ENCODE measurements at places on chromosomes 1 and 21. TPM values are rescaled to one million over a fixed set of nuclear protein-coding genes. Genes with fewer than 3 reads are reported as not detected.

SFN gene
- 0.51 TPM for total RNA-seq

CFAP141 gene
- not detected for total RNA-seq

GRCh38 chr21:33403786-33404585, 773 bp downstream of the IFNGR2 start:
- DNase-seq, result peak; percentile 78

DNA sequence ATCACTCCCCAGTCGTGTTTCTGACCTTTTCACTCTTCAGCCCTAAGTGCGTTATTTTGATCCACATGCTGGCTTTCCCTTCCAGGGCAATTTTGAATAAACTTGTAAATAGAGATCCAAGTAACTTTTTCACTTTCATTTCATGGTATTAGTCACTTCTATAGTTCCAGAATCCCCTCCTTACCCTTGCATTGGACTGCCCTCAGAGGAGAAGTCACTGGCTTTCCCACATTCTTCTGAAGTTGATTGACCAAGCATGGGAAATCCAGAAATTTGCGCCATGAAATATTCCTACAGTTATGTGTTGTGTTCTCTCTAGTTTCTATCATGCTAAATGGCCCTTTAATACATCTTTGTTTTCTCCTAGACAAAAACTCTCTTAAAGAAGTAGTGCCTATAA, 177.3 kb upstream of the GORAB start:
- DNase-seq, result no peak

GRCh38 chr1:101307985-101308689, 71.3 kb downstream of the S1PR1 start:
- DNase-seq, result no peak

DNA sequence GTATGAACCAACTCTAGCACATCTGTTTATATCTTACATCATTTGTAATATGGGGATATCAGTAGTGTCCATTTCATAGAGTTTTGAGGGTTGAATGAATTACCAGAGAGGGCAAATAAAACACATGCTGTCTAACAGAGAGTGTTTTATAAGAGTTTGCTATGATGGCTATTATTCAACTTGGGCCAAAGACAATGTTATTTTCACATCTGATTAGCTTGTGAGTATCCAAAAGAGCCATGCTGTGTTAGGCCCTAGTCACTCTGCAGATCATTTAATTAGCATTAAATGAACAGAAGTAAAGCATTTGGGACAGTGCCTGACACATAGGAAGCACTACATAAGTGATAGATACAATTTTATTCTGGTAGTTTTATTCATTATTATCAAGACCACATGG, 4.2 kb upstream of the RNF11 start:
- no peak for DNase-seq

DNA sequence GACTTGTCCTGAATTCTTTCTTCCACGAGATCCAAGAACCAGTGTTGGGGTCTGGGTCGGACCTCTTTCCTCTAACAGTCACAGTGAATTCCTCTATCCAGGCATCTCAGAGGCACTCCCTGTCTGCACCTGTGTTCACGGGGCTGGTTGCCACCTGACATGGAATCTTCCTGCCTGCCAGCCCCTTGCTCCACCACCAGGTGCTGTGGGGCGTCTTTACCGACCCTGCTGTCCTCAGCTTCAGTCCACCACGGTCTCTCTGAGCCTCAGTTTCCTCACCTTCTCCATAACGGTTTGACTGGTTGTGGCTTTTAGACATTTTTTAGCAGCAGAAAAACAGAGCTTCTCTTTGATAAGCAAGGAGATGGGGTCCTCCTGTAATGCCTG, 62.7 kb downstream of the SDC3 start:
- DNase-seq, result no peak

CRYBG2 gene
- total RNA-seq, result not detected

- no peak for DNase-seq
These were observed 6.8 kb downstream of the TFF2 start for GRCh38 chr21:42343963-42344510.

- no peak for DNase-seq
These were observed 27.4 kb downstream of the IL23R start for GRCh38 chr1:67193704-67194103.

DNA sequence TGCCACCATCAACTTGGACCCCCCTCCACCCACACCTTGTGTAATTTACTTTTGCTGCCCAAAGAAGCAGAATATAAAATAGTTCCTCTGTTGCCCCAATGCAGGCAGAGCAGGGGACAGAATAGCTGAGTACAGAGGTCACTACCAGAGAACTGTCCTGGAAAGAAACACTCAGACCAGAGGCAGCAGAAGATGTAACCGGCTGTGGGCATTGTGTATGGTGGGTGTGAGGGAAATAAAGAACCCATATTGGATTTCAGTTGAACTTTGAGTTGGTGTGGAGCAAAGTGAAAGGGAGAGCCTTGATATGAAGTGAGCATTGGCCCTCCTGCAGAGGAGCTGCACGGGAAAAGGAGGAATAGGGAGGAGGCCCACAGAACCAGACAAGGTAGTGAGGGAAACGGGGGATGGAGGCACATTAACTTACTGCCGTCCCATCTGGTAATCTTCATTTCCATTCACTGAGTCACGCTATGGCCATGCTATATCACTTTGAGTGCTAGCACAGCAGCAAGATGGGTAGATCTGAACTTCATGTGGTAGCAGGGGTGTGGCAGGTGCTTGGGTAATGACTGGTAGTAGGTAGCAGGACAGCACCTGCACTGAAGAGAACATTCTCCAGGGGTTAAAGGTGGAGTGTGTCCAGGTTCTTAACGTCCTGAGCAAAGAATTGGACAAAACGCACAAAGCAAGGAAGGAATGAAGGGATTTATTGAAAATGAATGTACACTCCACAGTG, 56.3 kb upstream of the FBXO28 start:
- no peak for DNase-seq

DNA sequence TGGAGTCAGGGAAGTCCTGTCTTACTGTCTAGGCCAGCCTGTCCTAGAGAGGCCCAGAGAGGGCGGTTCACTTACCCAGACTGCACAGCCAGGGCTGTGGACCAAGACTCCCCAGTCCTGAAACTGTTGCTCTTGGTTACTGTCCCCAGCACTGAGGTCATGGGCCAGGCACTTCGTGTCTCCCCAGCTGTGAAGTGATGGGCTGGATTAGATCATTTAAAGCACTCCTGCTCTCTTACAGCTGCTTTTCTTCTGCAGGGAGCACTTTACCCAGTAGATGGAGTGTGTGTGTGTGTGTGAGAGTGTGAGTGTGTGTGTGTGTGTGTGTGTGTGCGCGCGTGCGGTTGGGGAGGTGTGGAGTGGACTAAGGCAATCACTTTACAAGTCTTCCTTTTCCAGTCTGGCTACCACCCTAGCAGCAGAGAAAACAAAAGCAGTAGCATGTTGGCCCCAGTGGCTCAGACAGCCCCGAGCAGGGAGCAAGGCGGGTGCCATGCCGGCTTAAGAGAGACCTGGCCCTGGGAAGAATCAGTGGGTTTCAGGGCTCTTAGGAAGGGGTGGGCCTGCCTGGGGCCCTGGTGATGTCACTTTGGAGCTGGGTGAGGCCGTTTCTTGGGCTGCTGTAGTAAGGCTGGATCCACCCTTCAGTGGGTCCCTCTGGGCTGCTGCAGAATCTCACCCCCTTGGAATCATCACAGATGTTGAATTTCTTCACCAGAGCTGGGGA, 2.4 kb downstream of the SPSB1 start:
- no peak for DNase-seq

DNA sequence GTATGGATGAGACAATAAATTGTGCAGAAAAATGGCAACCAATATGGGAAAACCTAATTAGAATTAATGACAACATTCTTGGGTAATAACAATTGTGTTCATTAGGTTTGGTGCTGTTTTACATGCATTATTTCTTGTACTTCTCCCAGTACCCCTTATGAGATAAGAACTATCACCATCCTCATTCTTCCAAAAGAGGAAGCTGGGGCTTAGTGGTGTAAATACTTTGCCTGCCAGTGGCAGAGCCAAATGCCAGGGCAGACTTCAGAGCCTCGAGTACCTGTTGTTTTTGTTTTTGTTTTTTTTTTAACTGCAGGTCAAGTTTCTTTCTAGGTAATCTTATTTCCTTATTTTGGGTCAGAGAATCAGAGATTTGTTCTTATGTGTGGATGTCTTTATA, 206.4 kb downstream of the RHOU start:
- DNase-seq, result no peak

DNA sequence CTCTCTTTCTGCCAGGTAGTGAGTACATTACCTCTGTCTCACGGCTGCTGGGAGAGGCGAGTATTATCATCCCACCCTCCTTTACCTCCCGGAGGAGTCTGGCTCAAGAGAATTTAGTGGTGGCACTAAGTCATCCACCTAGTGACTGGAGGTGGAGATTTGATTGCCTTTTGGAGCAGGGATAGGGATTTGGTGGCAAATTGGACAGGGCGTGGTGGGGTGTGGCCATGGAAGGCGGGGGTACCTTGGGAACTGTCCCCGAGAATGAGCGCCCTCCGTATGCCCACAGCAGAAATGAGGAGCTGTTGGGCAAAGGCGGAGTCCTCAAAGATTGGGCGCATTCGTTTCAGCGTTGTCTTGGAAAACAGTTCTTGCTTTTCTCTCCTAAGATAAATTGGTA, 32.1 kb upstream of the HMGN1 start:
- no peak for DNase-seq

- DNase-seq, result no peak
These were observed 2.5 kb upstream of the F3 start for GRCh38 chr1:94543893-94544635.

ANKRD34A gene
- 3.4 TPM for total RNA-seq

TXLNA gene
- 16.1 TPM for total RNA-seq

GRCh38 chr1:36251794-36252481, 27.7 kb downstream of the THRAP3 start:
- no peak for DNase-seq

DNA sequence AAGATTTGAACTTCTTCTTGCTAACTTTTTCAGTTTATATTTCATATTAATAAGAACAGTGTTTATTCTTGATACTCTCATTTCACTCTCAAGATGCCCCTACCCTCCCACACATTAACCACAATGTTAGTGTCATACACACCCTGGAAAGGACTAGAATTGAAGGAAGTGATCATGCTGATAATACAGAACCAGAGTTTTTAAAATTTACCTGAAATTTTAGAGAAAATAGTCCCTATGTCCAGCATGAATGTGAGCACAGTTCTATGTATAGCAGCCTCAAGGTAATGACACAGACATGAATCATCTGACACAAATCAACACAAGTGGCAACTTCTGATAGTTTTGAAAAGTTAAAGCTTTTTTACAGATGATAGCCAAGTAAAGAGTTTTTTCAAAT, 26.0 kb downstream of the RGS1 start:
- no peak for DNase-seq

- no peak for DNase-seq
These were observed 439.3 kb downstream of the NEGR1 start for GRCh38 chr1:71843012-71843411.

DNA sequence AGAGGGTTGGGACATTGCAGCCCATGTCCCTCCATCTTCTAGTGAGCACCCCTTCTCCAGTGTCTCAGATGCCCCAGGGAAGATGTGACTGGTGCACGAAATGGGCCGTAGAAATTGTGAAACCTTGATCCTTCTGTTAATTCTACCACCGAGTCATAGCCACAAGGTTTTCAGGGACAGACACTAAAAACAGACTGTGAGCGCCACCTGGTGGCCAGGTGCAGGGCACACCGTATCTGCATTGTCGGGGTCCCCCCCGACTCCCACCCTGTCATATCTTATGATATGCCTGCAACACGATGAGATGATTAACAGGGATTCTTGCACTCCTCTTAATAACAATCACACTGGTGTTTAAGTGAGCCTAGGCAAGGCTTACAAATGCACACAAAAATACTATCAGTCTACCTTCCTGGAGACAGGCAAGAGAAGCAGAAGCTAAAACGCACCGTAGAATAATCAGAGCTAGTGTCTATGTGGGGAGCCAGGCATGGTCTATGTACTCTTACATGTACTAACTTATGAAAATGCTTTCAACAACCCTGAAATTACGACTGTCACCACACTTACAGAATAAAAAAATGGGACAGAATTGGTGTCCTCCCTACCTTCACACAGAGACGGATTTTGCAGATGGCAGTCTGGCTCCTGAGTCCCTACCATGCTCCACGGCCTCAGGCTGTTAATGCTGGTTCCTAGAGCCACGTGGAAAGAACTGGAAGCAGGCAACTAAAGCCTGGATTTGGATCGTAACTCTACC, 57.9 kb downstream of the FHAD1 start:
- DNase-seq, result no peak

DNA sequence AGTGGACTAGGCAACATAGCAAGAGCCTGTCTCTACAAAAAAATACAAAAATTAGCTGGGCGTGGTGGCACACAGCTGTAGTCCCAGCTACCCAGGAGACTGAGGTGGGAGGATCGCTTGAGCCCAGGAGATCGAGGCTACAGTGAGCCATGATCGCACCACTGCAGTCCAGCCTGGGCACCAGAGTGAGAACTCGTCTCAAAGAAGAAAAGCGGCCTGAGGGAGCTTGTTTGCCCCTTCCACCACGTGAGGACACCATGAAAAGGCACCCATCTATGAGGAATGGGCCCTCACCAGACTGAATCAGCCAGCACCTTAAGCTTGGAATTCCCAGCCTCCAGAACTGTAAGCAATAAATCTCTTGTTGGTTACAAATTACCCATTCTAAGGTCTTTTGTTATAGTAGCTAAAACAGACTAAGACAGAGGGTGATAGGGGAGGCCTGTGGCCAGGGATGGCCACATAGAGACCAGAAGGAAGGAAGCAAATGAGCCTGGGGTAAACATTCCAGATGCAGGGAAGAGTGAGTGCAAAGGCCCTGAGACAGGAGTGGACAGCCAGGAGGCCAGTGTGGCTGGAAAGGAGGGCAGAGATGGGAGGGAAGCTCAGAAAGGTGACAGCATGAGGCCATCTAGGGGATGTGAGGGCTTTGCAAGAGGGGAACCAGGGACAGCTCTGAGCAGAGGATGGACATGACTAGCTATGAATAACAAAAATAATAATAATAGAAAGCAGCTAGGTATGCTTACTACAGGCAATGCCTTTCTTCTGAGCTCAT, 120.1 kb downstream of the MATN1 start:
- peak; percentile 46 for DNase-seq

DNA sequence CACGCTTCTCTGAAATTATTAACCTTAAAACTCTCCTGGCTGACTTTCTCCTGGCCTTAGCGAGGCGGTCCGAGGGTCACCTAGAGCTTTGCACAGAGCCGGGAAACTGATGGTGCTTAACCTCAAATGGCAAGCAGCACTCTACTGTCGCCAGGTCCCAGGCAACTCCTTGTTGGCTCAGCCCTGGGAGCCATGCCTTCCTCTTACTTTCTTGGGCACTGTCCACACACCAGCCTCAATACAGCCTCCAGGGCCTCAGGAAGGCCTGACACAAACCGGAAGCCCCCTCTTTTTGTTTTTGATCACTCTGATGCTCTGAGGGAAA, 3.8 kb downstream of the TRABD2B start:
- no peak for DNase-seq

GRCh38 chr1:245650441-245650960, 495.7 kb downstream of the KIF26B start:
- no peak for DNase-seq

KCND3 gene
- 19.6 TPM for total RNA-seq

- peak; percentile 55 for DNase-seq
These were observed 66.8 kb upstream of the ANGPTL1 start for GRCh38 chr1:178937695-178938094.

MROH9 gene
- not detected for total RNA-seq

GRCh38 chr1:37515185-37516034, 844 bp upstream of the MEAF6 start:
- peak; percentile 26 for DNase-seq

Measured in right atrium auricular region (tissue), 2 donors.